ENCODE measurements at places on chromosomes 6 and 20.

- no peak for DNase-seq
Measured at GRCh38 chr6:161414707-161415106, 140.8 kb upstream of the AGPAT4 start.

- DNase-seq, result no peak
Measured at GRCh38 chr20:9550871-9551270, 36.5 kb downstream of the LAMP5 start.

GRCh38 chr20:23277316-23277715 is 73.3 kb upstream of the NXT1 start:
- no peak for DNase-seq

- DNase-seq, result no peak
Measured at GRCh38 chr20:22684763-22685443, 100.5 kb upstream of the FOXA2 start.

DNA sequence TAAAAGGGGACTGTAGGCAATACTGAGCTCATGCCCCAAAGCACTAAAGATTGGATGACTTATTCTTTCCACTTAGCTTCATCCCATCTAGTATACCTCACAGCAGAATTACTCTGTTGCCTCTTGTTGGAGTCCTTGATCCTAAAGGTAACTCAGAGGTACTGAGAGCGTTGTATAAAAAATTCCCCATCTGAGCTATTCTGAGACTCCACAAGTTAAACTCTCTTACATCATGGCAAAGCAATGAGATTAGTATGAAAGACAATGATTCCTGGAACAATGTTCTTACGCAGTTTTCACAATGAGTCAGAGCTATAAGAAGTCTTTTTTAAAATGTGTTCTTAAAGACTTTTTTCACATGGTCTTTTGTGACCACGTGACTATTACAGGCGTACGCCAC is 370.1 kb downstream of the ADGRB3 start:
- DNase-seq, result no peak

DNA sequence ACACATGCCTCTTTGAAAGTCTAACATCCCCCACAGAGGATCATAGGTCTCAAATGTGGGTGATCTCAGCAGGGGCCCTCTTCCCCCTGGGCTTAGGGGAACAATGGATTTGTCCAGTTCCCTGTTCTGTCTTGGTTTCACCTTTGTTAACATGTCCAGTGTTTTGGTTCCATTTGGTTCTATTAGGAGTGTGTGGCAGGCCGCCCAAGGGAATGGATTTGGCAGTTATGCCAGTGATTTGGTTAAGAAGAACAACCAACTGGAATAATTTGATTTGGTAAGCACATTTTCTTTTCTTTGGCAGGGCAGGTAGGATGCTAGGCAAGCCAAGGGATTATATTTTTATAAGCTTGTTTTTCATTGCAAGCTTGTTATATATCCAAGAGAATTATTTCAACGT is 28.5 kb upstream of the ENPP1 start:
- no peak for DNase-seq

GRCh38 chr6:71203206-71203605 is 85.4 kb upstream of the OGFRL1 start:
- no peak for DNase-seq

- no peak for DNase-seq
Measured at GRCh38 chr6:82025271-82025670, 222.3 kb downstream of the IBTK start.

DNA sequence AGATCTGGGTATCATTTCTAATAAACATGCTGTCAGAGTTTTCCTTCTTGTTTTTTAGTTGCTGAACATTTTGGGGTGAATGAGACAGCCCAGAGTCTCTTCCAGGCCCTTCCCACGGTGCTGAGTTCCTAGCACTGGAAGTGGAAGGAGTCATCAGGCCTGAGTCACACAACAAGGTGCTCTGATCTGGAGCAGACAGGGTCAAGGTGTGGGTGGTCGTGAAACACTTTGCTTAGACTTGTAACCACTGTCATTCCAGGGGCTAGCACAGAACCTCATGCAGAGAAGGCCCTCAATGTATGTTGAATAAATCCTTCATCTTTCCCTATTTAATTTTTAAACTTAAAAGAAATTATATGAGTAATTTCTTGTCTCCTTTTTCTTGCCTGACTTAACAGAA is 60.6 kb downstream of the TXLNB start:
- no peak for DNase-seq

DNA sequence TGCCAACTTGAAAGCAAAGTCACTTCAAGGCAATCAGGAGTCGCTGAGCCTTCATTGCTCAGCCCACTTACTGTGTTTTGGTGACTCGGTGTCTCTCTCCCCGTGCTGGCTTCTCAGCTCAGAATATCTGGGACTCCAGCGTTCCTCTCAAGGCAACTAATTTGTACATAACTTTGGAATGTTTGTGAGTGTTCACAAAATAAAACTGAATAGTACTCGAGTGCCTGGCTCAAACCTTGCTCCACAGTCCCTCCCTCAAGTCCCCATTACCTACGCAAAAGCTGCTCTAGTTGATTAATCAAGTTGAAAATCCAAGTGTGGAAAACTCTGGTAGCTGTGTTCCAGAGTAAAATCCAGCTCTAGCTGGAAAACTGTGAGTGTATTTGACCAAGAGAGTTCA is 8.6 kb downstream of the IPCEF1 start:
- no peak for DNase-seq

- no peak for DNase-seq
Measured at GRCh38 chr20:49539481-49540231, 28.3 kb downstream of the PTGIS start.

GRCh38 chr6:95469511-95469910 is 107.8 kb upstream of the MANEA start:
- DNase-seq, result no peak

DNA sequence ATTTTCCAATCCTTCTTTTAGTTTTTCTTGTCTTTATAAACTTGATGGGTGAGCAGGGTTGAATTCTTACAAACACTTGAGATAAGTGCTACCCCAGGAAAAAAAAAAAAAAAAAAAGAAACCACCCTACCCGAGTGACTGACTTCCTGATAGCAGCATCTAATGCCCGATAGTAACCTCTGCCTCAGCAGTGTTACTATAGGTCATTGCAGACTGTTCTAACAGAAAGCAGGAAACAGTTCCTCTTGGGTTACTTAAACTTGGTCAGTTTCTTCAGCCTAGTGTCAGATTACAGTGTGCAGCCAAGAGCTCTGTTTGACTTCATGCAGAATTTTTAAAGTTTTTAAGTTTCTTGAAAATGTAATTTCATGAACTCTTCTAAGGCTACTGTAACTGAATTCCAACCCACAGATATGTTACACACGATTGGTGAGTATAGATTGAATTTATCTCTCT is 2.1 kb downstream of the MYLIP start:
- DNase-seq, result peak; percentile 49

DNA sequence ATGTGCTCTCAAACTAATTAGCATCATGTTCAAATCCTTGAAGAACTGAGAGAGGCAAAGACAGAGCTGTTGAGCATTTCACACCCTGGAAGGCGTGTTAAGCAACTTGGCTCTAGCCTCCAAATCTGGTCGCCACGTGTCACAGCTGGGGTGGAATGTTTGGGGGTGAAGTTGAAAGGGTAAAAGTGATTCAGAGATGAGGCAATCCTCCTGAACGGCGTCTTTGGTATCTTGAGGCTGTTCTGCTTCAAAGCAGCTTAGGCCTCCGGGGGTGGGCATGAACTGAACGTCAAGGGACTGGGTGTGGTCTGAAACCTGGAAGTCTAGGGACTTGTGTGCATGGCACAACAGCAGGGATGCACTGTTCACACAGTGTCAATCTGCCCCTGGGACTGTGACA is 62.3 kb downstream of the TRAM2 start:
- DNase-seq, result no peak

DNA sequence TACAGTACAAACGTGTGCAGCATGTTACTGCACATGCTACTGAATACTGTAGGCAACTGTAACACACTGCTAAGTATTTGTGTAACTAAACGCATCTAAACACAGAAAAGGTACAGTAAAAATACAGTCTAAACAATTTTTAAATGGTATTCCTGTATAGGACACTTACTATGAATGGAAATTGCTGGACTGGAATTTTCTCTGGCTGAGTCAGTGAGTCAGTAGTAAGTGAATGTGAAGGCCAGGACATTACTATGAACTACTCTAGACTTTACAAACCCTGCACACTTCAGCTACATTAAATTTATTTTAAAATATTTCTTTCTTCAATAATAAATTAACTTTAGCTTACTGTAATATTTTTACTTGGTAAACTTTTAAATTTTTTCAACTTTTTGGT is 225.0 kb upstream of the TENT5A start:
- DNase-seq, result no peak

GRCh38 chr6:104608101-104608500 is 251.6 kb downstream of the HACE1 start:
- DNase-seq, result no peak

GRCh38 chr20:20904501-20904831 is 192.0 kb upstream of the RALGAPA2 start:
- DNase-seq, result no peak

- no peak for DNase-seq
Measured at GRCh38 chr6:36671687-36672375, 6.7 kb upstream of the CDKN1A start.

DNA sequence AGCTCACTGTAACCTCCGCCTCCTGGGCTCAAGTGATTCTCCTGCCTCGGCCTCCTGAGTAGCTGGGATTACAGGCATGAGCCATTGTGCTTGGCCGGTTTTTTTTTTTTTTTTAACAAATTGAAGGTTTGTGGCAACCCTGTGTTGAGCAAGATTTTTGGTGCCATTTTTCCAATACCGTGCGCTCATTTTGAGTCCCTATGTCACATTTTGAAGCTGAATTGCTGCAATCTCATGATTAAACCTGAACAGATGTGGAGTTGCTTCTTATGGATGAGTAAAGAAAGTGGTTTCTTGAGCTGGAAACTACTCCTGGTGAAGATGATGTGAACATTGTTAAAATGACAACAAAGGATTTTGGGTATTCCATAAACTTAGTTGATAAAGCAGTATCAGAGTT is 16.6 kb downstream of the SASH1 start:
- no peak for DNase-seq

- no peak for DNase-seq
Measured at GRCh38 chr6:98864497-98864896, 30.1 kb downstream of the POU3F2 start.

DNA sequence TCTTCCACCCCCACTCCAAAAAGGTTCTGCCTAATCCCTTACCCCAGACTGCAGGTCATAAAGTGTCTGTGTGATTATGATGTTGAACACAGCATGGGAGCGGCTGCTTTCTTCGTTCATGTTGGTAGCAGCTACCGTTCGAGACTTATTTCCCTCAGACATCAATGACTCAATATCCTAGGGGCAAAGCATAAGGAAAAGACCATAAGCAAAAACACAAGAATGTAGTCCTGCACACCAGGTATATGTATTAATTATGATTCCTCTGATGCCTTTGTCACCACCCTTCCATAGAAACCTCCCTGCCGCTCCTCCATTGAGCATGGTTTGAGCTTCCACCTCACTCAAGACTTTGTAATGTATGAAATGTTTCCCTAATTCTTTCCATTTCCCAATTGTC is 137.2 kb downstream of the KIF13A start:
- no peak for DNase-seq

DNA sequence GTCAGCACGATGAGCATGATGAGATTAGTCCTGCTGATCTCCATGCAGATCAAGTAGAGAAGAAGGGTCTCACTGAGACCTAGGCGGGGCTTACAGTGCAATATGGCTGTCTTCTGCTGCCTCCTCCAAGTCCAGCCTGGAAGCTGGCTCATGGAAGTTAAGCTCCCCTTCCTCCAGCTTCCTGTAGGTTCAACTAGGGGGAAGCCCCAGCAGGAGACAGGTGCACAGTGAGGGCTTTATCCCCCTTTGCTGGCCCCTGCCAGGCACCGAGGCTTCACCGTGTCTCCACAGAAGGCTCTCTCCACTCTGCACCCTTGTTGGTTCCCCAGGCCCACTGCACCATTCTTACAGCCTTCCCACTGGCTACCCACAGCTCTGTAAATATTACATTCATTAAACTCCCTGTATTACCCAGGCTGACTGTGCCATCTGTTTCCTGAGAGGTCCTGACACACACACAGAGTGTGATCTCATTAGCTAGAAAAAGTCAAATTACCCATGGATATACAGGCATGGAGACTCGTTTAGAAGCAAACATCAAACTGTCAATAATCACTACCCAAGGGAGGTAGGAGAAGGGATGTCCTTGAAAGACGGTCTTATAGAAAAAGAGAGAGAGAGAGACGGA is 90.4 kb downstream of the SLC2A10 start:
- no peak for DNase-seq

- DNase-seq, result peak; percentile 74
Measured at GRCh38 chr6:143806282-143807102, 36.6 kb upstream of the LTV1 start.

DNA sequence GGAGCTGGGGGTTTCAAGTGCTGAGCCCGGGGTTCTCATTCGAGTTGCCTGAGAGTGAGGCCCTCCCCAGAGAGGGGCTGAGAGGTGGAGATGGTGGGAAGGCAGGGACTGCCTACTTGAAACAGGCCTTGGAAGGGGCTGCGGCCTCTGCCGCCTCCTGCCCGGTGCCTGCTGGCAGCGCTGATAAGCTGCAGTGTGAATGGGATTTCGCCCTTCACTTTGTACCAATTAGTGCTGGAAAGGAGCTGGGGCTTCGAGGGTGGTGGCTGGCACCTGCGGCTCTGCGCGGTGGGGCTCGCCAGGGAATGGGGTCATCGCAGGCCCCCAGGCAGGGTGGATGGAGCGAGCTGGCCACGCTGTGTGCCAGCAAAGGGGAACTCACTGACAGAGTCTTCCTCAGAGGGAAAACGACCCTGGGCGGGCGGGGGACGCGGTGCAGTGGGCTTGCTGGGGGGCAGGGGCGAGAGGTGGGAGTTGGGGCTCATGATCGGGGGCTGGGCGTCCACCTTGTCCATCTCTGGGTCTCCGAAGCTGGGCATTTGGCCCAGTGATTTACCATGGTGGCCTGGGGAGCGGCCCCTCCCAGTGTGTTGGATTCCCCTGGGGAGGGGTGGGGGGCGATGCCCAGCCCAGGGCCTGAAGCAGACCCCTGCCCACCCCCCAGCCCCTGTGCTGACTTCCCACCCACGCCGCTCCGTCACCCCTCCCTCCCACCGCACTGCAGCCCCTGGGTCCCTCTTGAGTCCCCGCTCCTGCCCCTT is 22.9 kb downstream of the COL20A1 start:
- no peak for DNase-seq

DNA sequence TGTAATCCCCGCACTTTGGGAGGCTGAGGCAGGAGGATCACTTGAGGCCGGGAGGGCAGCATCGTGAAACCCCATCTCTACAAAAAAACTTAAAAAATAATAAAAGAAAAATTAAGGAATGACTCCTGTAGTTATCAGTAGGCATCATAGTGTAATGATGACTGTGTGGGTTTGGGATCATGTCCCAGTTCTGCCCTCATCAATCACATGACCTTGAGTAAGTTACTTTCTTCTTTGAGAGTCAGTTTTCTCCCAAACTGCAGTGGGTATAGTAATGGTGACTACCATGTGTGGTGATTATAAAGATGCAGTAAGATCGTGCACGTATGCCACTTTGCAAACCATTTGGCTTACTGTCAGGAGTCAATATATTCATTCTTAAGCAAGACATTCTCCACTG is 89.2 kb downstream of the TXNDC5 start:
- DNase-seq, result no peak
